Glutamatergic neuron (in vitro differentiated cells): ENCODE measurements at places on chromosomes 6 and 20. TPM values are rescaled to one million over a fixed set of nuclear protein-coding genes. Genes with fewer than 3 reads are reported as not detected.

DNA sequence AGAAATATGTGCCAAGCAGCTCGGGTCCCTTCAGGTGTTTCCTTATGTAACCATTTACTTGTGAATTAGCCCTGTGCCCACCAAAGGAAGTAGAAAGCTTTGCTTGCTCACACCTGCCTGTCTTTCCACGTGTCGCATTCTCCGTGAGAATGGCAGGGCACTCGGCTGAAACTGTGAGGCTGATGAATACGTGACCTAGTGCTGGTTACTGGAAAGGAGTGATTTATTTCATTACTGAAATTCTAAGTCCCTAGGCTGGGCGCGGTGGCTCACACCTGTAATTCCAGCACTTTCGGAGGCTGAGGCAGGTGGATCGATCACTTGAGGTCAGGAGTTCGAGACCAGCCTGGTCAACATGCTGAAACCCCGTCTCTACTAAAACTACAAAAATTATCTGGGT is 45.9 kb upstream of the TULP1 start:
- DNase-seq = no peak

C4A gene
- total RNA-seq = 9.3 TPM

GRCh38 chr6:15996030-15996429 is 132.9 kb upstream of the MYLIP start:
- no peak for DNase-seq

GRCh38 chr20:1269235-1269634 is 3.1 kb downstream of the SNPH start:
- no peak for DNase-seq

DNA sequence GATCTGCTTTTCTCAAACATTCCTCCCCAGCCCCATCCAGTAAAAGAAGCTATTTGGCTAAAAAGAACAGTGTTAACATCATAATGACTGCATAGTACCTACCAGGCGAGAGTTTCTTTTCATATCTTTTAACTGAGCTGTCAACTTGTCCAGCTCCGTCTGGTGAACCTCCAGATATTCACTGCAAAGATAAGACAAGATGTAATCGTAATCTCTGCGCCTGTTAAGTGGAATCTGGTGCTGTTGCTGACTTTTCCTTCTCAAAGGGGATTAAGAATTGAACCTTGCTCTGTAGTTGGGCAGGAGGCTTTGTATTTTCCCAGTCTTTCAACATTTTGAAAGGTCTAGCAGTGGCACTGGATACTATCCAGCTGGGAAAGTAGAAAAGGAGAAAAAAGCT is 63.0 kb downstream of the RIPOR2 start:
- DNase-seq = no peak

TMEM200A gene
- 25.4 TPM for total RNA-seq

DNA sequence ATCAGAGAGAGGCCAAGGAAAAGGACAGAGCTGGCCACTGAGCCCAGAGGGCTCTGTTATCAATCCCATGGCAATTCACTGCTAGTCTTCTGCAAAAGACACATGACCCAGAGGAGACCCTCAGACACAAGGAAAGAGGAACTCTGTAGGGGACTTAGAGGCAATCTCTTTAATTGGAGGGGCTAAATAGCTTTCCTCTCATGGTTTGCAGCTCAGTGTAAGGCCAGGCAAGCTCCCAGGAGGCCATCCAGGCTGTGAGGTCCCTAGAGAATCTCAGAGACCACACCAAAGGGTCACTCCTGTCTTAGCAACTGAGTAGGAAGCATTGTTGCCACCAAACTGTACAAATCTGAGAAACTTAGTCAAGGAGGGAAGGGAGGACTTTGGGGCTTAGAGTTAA is 10.0 kb upstream of the HLA-DOA start:
- no peak for DNase-seq

MRPS26 gene
- total RNA-seq = 30.0 TPM

GRCh38 chr6:108364470-108364869 is 69.6 kb downstream of the AFG1L start:
- no peak for DNase-seq

- no peak for DNase-seq
Measured at GRCh38 chr6:99495466-99495865, 19.8 kb downstream of the USP45 start.

- no peak for DNase-seq
Measured at GRCh38 chr6:125251516-125252220, 50.1 kb downstream of the HDDC2 start.

DNA sequence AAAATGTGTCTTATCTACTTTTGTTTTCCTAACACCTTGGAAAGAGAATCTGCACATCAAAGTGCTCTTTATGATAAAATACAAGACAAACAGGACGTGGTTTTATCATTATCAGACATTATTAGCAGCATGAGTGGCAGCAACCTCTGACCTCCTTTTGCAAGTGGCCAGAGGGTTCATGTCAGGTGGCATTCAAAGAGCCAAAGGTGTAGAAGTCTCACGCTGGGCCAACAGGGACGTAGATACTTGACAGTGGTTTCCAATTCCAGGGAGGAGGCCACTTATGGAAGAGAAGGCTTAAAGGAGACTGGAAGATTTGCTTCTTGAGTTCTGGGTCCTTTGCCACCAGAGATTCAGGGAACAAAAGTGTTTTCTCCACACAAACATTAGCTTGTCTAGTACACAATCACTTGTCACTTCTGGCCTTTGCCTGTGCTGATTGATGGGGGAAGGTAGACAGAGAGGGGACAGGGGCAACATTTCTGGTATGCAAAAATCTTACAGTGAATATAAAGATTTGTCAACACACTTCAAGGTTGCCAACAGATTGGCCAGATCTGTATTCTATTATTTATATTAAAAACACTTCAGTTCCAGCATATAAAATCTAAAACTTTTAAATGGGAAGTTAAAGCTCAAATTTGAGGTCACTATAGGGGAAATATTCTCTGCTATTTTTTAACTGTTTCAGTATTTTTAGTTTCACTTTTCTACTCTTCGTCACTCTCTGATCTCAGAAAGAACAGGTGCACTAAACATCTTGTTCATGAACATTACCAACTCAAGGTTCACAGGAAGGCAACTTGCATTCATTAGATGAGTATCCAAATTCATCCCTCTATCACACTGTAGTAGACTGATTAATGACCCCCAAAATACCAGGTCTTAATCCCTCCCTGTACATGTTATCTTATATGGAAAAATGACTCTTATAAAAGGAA is 52.1 kb upstream of the FBXO30 start:
- DNase-seq = no peak
